ENCODE measurements at places on chromosomes 11 and 22. TPM values are rescaled to one million over a fixed set of nuclear protein-coding genes. Genes with fewer than 3 reads are reported as not detected.

The CHST1 gene
- not detected for total RNA-seq

The MRGPRX3 gene
- not detected for total RNA-seq

- DNase-seq = peak; percentile 59
These were observed 143.7 kb downstream of the SNX19 start for GRCh38 chr11:130772266-130773227.

DNA sequence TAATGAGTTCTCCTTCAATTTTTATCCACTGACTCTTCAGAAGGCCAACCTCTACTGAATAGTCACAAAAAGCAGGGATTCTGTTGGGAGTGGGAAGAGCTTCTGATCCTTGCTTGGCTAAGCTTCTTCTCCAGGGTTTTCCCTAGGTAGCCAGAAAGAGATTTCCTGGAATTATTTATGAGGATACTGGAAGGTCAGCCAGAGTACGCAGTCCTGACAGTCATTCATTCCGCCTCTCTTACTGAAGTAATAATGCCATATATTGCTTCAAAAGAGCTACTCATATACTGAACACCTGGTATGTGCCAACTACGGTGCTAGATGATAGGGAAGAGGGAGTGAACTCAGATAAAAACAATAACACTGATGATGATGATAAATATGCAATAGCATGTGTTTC lies 116.1 kb downstream of the CCDC34 start:
- no peak for DNase-seq

DNA sequence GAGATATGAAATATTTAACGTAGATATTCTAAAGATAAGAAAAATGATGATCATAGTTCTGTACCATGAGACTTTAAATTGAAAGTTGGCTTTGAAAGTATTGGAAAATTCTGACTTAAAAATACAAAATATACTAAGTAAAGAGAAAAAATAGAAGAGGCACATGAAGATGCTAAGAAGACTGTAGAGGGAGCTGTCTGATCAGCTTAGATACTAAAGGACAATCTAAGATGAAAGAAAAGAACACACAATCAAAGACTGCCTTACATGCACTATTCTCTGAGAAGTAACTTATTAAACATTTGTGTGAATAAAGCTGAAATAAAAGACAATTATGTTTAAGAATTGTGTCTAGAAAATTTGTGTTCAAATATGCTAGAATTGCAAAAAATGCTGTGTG lies 55.1 kb downstream of the RBMXL2 start:
- DNase-seq = no peak
